ENCODE measurements at places on chromosomes 1 and 21. TPM values are rescaled to one million over a fixed set of nuclear protein-coding genes. Genes with fewer than 3 reads are reported as not detected.

The SLAMF8 gene
- total RNA-seq, result 0.24 TPM

The MLLT11 gene
- 1.9 TPM for total RNA-seq

The REG4 gene
- not detected for total RNA-seq

The GJC2 gene
- 1.7 TPM for total RNA-seq

The AMPD1 gene
- not detected for total RNA-seq

The NBPF6 gene
- total RNA-seq, result not detected

The SPRR2A gene
- total RNA-seq, result 3.0 TPM

The CELA3B gene
- not detected for total RNA-seq

The GPX7 gene
- total RNA-seq, result 2.3 TPM

The TSPAN1 gene
- total RNA-seq, result 29.4 TPM

The CNR2 gene
- total RNA-seq, result not detected

The DYNLT5 gene
- not detected for total RNA-seq

The MSH4 gene
- 0.21 TPM for total RNA-seq

The TEDDM1 gene
- total RNA-seq, result not detected

The KRTAP11-1 gene
- not detected for total RNA-seq

The NID1 gene
- total RNA-seq, result 2.4 TPM

The TMEM61 gene
- 9.0 TPM for total RNA-seq

The ENAH gene
- 72.3 TPM for total RNA-seq

The C1orf21 gene
- 40.1 TPM for total RNA-seq

The GREM2 gene
- total RNA-seq, result not detected

The CYP4X1 gene
- total RNA-seq, result not detected

The FLG2 gene
- not detected for total RNA-seq

The CAPN8 gene
- not detected for total RNA-seq

The TAF5L gene
- 21.7 TPM for total RNA-seq

The ADAM30 gene
- total RNA-seq, result not detected

The IFNLR1 gene
- 7.5 TPM for total RNA-seq

All from tracheal epithelial cell (primary cell).